MV-4-11 (cell line): ENCODE measurements at places on chromosomes 5 and 9.

DNA sequence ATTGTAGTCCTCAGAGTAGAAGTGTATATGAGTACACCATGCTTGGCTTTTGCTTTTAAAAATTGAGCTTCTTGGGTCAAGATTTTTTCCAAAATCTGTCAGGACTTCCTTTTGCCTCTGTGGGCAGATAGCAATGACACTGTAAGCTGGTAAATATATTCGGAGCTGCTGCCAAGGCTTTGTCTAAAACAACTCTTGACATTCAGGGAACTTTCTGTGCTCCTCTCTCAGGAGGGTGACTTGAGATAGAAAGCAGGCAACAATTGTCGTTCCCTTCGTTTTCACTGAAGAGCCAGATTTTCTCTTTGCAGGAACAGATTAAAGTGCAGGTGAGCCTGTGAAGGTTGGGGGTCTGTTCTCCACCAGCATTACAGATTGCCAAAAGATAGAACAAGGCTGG, 230.5 kb downstream of the MAST4 start:
- DNase-seq = no peak

GRCh38 chr9:38039090-38039906, 29.7 kb downstream of the SHB start:
- peak; percentile 64 for DNase-seq

DNA sequence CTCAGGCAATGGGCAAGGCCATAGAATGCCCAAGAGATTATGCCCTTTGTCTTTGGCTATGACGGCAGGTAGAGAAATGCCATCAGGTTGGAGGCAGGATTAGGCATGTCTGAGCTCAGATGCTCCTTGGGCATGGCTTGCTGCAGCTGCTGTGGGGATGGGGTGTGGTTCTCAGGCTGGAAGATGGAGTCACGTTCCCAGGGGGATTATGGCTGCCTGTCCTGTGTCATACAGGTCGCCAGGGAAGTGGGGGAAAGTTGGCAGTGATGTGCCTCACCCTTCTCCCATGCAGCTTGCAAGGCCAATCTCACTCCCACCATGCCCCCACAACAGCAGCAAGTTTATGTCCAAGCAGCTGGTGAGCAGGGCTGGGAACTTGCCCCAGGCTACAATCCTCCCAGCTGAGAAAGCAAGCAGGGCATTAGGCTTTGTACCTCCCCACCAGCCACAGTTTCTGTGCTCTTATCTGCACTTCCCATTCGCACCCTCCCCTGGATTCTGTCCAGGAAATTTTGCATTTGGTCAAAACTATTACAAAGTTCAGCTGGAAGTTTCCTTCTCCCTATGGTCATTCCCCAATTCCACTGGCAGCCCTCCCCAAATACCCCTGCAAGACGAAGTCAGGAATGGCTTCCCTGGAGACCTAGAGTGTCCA, 1788.0 kb upstream of the NUDT12 start:
- no peak for DNase-seq

DNA sequence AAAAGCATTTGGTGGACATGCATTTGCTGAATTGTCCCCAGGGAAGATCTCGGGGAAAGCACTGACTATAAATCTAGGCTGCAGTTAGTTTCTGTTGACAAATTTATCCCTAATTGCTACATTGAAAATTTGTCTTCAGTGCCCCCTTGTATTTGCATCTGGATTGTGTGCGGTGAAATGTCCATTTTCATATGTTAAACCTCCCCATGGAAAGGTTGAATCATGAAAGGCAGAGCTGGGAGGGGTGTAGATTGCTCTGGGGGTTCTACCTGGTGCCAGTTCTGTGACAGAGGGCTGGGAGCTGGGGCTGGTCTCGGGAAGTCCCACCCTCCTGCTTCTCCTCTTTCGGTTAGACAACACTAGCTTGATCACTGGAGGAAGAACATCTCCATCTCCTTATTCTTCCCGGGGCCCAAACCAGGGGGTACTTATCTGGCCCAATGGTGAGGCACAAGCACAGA, 101.9 kb downstream of the GADD45G start:
- DNase-seq = no peak

DNA sequence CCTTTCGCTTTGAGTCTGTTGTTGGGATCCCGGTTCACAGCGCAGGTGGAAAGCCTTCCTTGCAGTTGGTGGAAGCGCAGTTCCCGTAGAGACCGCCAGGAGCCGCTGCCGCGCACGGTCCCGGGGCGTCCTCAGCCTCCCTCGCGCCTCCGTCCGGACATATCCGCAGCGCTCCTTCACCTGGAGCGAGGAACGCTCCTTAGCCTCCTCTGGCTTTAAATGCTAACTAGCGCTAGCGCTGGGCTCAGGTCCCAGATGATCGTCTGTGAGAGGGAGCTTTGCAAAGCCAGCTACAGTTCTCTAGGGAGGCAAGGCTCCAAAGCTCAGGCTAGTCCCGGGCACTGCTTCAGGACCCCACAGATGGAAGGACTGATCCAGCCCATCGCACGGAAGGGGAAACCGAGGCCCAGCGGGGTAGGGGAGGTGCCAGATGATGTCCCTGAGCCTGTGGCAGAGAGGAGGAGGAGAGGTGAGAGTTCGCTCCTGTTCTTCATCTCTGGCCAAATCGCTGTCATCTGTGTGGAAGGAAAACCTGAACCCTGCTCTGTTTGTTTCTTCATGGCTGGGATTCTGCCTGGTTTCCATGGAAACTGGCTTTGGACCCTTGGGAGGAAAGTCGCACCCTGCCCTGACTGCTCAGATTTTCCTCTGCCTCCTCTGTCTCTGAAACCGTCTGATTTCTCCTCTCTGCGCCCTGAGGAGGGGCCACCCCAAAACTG, 31.4 kb downstream of the COL15A1 start:
- peak; percentile 25 for DNase-seq

DNA sequence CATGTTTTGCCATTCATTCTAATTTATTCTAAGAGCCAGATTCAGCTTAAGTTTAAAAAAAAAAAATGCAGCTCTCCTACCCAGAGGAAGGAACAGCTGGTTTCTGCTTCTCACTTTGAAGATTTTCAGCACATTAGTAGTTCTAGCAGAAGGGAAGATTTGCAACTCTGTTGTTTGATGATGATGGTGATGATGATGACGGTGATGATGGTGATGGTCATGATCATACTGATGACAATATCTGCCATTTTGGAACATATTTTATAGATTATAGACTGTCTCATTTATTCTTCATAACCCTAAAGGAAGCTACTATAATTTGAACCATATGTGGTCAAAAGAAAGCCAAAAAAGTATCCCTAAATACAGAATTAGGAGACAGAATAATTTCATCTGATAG, 7.9 kb upstream of the MED10 start:
- no peak for DNase-seq

- no peak for DNase-seq
These were observed 287.8 kb downstream of the DTWD2 start for GRCh38 chr5:118700510-118700909.

- DNase-seq = no peak
These were observed 104.8 kb downstream of the PAX5 start for GRCh38 chr9:36929350-36929675.

GRCh38 chr9:74078647-74079046, 418.5 kb upstream of the RORB start:
- no peak for DNase-seq

DNA sequence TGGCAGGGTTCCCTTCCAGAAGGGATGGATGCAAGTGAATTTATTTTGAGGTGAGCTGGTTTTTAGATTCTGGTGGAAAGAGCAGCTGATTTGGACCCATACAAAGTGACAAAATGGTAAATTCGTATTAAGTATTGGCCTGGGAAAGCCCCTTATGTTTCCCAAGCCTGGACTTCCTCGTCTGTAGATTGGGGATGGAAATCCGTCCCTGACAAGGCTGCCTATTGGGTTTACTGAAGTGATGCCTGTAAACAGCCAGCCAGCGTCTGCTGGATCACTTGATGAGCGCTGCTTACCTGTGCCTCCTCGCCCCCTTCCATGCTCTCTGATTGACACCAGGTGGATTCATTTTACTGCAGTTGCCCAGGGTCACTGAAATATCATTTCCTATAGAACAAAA, 233.8 kb downstream of the GADD45G start:
- no peak for DNase-seq

- peak; percentile 14 for DNase-seq
These were observed 41.9 kb upstream of the CFAP157 start for GRCh38 chr9:127664678-127665507.

DNA sequence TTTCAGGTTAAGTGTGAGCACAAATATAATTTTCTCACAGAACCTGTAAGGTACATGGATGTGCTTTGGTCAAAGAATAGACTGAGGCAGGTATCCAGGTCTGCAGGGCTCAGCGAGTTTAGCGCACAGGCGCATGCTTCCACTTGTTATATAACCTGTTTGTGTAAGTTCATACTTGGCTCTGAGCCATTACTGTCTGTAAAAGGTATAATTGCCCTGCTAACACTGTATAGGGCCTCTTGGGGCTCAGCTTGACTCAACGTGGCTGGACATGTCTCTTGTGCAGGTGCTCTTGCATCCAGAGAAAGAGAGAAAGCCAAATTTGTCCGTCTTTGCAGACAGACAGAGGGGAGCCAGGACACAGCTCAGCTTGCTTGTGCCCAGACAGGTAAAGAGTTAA, 759.6 kb downstream of the MTRR start:
- DNase-seq = no peak

GRCh38 chr5:139955616-139956273, 87.4 kb downstream of the NRG2 start:
- DNase-seq = no peak

DNA sequence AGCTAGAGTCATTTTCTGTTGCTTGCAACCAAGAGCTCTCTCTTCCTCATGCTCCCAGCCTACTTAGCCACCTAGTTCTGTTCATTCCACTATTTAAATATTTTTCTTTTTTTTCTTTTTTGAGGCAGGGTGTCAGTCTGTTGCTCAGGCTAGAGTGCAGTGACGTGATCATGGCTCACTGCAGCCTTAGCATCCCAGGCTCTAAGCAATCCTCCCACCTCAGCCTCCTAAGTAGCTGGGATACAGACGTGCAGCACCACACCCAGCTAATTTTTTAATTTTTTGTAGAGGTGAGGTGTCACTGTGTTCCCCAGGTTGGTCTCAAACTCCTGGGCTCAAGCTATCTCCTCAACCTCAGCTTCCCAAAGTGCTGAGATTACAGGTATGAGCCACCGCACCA, 5.1 kb upstream of the F12 start:
- DNase-seq = no peak

GRCh38 chr5:173204185-173204979, 30.6 kb downstream of the NKX2-5 start:
- DNase-seq = no peak

DNA sequence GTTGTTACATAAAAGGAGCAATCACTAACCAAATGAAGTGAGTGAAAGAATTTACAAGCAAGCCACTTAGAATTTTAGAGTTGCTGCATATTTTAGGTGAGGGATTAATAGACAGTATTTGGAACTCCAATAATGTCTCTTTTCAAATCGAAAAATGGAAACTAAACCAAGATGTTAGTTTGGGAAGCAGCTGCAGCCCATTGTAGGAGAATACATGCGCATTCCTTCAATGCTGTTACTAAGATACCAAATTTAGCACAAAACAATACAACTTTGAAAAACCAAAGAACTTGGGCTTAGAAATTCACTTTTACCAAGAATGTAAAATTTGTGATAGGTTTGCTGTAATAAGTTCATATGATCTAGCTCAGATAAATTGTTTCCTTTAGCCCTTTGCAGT, 411.8 kb upstream of the CDH6 start:
- DNase-seq = no peak

GRCh38 chr9:94611638-94612068, 18.0 kb upstream of the FBP2 start:
- DNase-seq = no peak

- DNase-seq = no peak
These were observed 39.3 kb downstream of the CRB2 start for GRCh38 chr9:123395276-123395688.

- no peak for DNase-seq
These were observed 78.6 kb downstream of the GOLM1 start for GRCh38 chr9:86020731-86021130.

DNA sequence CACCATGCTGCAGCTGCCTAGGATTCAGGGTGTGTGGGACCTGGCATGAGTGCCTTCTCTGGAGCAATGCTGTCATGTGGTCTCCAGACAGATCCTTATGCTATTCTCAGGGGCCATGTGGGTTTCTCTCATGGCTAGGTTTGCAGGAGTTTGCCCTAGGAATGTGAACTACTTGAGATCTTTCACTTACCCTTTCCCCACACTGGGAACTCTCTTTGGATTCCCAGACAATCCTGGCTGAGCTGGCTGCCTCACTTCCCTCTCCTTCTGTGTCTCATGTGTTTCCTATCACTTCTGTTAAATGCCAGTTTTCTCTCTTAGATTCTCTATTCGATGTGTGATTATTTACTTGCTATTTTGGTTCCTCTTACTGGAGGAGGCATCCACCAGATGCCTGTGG, 270.2 kb upstream of the RASA1 start:
- peak; percentile 53 for DNase-seq

GRCh38 chr9:95273369-95274022, 44.0 kb downstream of the FANCC start:
- peak; percentile 55 for DNase-seq

- DNase-seq = no peak
These were observed 8.8 kb downstream of the PRR16 start for GRCh38 chr5:120472911-120473310.

DNA sequence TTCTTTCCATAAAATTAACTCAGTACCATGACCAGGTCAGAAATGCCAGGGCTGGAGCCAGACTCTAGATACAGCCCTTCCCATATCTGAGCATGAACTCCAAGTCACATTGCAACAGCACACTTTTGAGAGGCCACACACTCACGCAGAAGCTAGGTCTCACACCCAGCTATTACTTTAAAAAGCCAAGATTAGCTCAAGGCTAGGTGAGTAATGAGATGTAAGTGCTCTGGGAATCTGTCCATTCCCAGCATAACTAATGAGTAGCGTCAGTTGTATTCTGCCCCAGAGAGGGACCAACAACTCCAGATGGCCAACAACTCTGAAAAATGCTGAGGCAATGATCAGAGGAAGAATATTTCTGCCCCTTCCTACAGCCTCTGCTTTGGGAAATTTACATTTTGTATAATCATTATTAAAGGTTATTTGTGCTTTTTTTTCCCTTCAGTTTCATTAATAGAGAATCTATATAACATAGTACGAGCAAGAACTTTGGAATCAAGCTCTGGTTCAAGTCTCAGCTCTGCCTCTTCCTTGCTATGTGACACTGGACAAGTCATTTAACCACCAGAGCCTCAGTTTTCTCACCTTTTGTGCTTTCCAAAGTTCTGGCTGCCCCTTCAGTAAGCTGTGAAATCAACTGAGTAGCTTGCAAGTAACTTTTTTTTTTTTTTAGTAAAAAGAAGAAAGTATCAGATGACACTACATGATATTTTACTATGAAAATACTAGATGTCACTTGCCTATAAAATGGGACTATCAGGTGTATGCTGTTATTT, 118.3 kb downstream of the NR6A1 start:
- DNase-seq = no peak
